GM12891 (cell line): ENCODE measurements at places on chromosomes 1 and 21.

GRCh38 chr1:48681476-48682305 lies 95.0 kb downstream of the BEND5 start:
- DNase-seq: no peak

DNA sequence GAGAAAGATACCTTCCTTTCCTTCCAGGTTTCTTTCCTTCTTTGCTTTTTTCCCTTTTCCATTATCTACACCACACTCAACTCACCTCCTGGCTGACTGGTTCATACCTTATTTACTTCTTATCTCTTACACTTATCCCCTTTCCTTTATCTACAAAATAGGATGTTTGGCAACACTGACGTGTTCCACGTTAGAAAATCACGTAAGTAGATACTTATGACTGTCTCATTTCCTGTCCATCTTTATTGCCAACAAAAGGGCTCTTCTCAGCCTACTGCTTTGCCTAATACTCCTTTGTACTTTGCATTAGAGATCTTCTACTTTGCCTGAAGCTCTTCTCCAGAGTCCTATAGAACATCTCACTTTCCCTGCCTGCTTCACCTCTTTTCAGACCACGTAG lies 25.1 kb downstream of the SYNJ1 start:
- no peak for DNase-seq

DNA sequence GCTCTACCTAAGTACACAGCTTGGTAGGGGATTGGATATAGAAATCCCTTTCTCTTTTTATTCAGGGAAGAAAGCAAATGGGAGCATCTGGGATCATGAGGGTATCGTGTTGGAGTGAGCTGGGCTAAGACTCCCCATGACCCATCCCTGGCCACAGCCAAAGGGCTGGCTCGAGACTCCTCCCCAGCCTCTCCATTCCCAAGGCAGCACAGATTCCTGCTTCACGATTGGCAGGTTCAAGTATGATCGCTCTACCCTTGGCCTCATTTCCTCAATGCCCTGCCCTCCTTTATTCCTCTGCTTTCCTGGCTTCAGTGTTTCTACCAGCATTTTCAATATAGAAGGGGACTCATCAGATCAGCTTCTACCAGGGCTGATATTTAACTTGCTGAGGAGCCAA lies 89.7 kb downstream of the ATP1A1 start:
- no peak for DNase-seq

GRCh38 chr1:119132179-119132578 lies 8.3 kb downstream of the WARS2 start:
- no peak for DNase-seq

DNA sequence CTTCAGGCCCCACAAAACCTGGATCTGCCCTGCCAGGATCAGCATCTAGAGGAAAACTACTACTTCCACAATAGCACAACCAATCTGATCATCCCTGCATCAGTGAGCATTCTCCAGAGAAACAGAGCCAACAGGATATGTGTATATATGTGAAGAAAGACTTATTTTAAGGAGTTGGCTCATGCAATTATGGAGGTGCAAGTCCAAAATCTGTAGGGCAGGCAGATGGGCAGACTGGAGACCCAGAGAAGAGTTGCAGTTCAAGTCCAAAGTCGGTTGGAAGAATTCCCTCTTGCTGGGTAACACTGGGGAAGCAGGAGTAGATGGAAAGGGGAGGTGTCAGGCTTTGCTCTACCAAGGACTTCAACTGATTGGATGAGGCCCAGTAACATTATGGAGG lies 4.9 kb upstream of the HENMT1 start:
- no peak for DNase-seq

DNA sequence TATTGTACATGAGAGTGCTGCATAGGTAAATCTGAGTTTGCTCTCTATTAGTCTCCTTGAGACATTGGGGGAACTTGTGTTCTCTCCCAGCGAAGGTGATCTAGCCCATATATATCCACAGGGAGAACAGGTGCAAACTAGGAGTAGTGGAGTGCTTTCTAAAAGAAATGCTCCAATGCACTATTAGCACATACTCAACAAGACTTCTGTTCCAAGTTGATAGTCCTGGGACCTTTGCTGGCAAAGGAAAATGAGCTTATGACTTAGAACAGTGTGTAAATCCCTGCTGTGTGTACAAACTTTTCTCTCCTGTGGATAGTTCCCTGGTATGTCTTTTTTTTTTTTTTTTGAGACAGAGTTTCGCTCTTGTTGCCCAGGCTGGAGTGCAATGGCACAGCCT lies 25.5 kb downstream of the CFAP126 start:
- no peak for DNase-seq

GRCh38 chr1:51218570-51218969 lies 17.5 kb upstream of the RNF11 start:
- no peak for DNase-seq

- no peak for DNase-seq
Measured at GRCh38 chr1:208192995-208193394, 51.2 kb downstream of the PLXNA2 start.

- DNase-seq: peak; percentile 76
Measured at GRCh38 chr1:9101510-9102146, 27.3 kb downstream of the GPR157 start.

GRCh38 chr1:193411714-193412113 lies 225.3 kb upstream of the B3GALT2 start:
- DNase-seq: no peak

- DNase-seq: no peak
Measured at GRCh38 chr1:204343802-204344201, 15.9 kb downstream of the PLEKHA6 start.

GRCh38 chr1:23555270-23555985 lies 3.9 kb downstream of the ID3 start:
- DNase-seq: no peak

- no peak for DNase-seq
Measured at GRCh38 chr21:32256251-32256650, 22.6 kb downstream of the MIS18A start.

DNA sequence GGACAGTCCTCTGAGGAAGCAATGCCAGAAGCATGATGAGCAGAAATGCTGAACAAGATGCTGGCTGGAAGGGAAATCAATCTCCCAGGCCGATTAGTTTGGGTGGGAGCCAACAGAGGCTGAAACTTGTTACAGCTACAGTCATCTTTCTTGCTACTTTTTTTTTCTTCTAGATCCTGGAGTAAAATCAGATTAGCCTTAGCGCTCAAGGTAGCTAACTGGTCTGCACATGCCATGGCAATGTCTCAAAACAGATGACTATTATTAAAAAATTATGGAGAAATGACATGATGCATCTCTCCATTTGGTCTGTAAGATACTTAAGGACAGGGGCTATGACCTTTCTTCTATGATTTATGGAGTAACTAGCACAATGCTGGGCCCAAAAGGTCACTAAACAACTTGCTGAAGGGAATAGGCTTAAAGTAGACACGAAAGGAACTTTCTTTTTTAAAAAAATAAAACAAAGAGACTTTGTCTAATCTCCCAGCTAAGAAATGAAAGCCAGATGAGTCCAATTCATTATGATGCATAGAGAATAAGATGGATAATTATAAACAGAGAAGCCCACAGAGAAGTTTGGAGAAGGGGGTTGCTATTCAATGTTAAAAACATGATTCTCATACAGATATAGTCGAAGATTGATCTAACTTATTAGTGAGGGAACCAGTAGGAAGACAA lies 42.5 kb downstream of the UTP25 start:
- no peak for DNase-seq

GRCh38 chr1:91889717-91890459 lies 3.9 kb upstream of the TGFBR3 start:
- no peak for DNase-seq

DNA sequence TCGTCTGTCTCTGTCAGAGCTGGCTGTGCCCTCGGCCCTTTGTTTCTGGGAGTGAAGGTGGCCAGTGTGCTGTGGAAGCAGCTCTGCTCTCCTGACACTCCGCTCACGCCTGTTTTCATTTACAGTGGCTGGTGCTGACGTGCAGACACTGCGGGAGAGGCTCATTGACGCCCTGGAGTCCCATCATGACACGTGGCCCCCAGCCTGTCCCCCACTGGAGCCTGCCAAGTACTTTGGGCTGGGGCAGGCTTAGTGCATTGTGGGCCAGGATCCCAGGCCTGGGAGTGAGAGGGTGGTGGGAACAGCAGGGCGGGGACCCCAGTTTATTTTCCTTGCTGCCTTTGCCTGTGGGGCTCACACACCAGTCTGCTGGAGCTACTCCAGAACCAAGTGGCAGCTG lies 21.1 kb downstream of the QSOX1 start:
- DNase-seq: no peak

DNA sequence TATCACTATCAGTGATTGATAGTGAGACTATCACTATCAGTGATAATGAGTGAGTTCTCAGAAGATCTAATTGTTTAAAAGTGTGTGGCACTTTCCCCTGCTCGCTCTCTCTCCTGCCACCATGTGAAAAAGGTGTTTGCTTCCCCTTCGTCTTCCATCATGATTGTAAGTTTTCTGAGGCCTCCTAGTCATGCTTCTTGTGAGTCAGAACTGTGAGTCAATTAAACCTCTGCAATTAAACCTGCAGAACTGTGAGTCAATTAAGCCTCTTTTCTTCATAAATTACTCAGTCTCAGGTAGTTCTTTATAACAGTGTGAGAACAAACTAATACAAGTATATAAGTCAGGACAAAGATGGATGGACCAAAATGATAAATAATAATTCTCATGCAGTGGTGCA lies 7.0 kb upstream of the IL23R start:
- no peak for DNase-seq
